ENCODE measurements at places on chromosomes 1 and 21. TPM values are rescaled to one million over a fixed set of nuclear protein-coding genes. Genes with fewer than 3 reads are reported as not detected.

NAV1 gene
- 26.6 TPM for total RNA-seq

ATP6V1G3 gene
- not detected for total RNA-seq

NFASC gene
- total RNA-seq = 33.3 TPM

GOLT1A gene
- not detected for total RNA-seq

CASQ1 gene
- total RNA-seq = not detected

PARK7 gene
- total RNA-seq = 299 TPM

PRR9 gene
- not detected for total RNA-seq

CACNA1S gene
- total RNA-seq = not detected

CA14 gene
- not detected for total RNA-seq

PDZK1IP1 gene
- total RNA-seq = not detected

AVPR1B gene
- not detected for total RNA-seq

RAB42 gene
- total RNA-seq = 3.2 TPM

KRTAP13-4 gene
- total RNA-seq = not detected

COL18A1 gene
- total RNA-seq = 114 TPM

TAS1R3 gene
- total RNA-seq = 0.15 TPM

CDCP2 gene
- total RNA-seq = not detected

S100A12 gene
- not detected for total RNA-seq

NUDC gene
- total RNA-seq = 49.4 TPM

LCE6A gene
- total RNA-seq = not detected

MIXL1 gene
- total RNA-seq = not detected

TRMT13 gene
- 8.5 TPM for total RNA-seq

PRKCZ gene
- total RNA-seq = 9.1 TPM

IFI44L gene
- 6.5 TPM for total RNA-seq

OR2T11 gene
- not detected for total RNA-seq

SLAMF9 gene
- 0.38 TPM for total RNA-seq

DYNLT4 gene
- 0.45 TPM for total RNA-seq

VAMP3 gene
- total RNA-seq = 52.8 TPM

TAL1 gene
- total RNA-seq = 0.45 TPM

CNTN2 gene
- total RNA-seq = not detected
